Daoy (cell line): ENCODE measurements at places on chromosomes 7 and 10. TPM values are rescaled to one million over a fixed set of nuclear protein-coding genes. Genes with fewer than 3 reads are reported as not detected.

DNA sequence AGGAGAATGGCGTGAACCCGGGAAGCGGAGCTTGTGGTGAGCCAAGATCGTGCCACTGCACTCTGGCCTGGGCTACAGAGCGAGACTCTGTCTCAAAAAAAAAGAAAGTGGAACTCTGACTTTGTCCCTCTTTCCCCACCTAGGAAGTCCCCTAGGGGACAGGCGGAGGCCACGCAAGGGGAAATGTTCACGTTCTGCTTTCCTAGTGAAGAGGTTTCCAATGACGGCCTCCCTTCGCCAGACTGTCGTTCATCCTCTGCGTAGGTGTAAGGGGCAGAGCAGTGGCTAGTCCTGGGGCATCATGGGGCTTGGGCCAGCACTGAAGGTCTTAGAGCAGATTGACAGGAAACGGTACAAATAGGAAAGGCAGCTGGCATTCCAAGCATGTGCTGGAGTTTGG lies 30.6 kb downstream of the SUFU start:
- no peak for DNase-seq

DNA sequence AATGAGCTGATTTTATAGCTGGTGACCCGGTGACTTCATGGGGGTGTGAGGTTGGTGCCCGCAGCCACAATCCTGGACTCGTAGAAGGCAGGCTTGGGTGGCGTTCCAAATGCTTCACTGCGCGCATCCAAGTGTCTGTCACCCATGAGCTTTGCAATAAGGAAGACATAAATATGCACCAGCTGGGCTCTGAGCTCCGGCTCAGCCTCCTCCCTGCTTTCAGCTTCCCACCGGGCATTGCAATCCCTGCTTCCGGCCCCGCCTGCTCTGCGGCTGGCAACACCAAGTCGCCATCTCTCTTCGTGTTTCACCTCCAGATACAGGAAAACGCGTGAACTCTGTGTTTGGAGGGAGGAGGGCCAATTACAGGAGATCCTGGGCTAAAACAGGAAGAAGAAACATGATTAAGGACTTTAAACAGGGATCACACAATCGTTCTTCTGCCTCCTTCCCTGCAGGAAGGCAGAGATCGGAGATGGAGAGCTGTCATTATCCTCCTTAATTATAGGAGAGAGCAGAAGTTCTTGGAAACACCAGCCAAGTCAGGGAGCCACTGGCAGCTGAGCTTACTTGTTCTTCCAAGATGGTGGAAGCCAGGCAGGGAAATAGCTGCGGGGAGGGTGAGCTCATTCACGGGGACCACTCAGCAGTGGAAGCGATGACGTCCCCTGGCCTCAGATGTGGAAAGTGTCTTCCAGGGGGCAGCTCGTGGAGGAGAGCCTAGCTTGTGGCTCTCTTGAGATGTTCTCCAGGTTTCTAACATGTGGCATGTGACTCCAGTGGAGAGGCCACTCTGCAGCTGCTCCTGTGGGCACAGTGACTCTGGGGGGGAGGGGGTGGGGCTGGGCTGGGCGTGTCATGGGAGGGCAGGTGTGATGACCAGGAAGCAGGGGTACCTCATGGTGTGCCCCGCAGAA lies 134.9 kb downstream of the CAMK1D start:
- no peak for DNase-seq

DNA sequence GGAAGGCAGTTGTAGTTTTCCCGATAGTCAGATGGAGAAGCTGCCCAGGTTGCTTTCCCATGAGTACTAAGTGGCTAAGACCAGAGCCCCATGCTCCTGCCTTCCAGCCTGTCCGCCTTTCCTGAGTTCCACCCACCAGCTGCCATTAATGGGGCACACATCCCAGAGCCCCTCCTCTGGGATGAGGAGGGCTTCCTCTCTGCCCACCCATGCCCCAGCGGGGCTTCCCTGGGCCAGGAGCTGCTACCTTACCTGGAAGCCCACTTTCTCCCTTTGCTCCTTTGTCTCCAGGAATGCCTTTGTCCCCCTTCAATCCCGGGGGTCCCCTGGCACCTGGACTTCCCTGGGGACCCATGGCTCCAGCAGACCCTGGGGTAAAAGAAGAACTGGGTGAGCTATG lies 7.8 kb downstream of the SFTPD start:
- DNase-seq = no peak

- DNase-seq = no peak
Measured at GRCh38 chr10:86368987-86369386, 2.4 kb upstream of the GRID1 start.

- no peak for DNase-seq
Measured at GRCh38 chr7:123637203-123637602, 18.5 kb upstream of the LMOD2 start.

DNA sequence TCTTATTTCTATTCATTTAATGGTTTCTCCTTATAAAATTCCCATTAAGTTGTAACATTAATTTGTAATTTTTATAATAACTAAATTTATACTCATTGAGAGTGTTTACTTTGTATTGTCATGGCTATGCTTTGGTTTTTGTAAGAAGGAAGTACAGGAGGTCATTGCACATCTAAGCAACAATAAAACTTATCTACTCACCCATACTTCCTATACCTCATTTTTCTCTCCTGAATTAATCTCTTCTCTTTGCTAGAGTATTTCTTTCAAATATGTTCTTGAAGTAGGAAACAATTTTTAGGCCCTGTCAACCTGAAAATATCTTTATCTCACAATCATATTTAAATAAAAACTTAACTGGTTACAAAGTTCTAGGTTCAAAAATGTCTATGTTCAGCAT lies 95.4 kb upstream of the WDR11 start:
- DNase-seq = no peak

- peak; percentile 24 for DNase-seq
Measured at GRCh38 chr10:103517234-103518085, 24.0 kb downstream of the NEURL1 start.

DNA sequence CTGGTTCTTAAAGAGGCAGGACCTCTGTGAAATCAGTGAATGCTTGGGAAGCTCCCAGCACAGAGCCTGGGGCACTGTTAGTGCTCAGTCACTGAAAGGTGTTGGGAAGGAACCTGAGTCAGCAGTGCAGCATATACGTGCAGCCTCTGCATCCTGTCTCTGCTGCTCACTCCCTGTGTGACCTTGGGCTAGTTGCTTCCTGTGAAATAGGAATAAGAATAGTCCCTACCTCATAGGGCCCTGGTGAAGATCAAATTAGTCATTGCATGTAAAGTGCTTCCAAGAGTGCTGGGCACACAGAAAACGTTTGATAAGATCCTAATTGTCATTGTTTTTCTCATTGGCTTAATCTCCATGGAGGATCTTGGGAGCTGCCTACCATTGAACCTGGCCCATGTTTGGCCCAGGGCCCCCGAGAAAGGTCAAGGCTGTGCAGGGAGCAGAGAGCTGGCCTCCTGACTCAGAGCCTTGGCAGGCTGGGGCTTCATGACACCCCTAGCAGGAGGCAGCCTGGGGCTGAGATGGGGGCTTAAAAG lies 73.3 kb upstream of the COL13A1 start:
- peak; percentile 79 for DNase-seq

GRCh38 chr7:28243861-28244260 lies 63.3 kb upstream of the JAZF1 start:
- DNase-seq = no peak

- peak; percentile 63 for DNase-seq
Measured at GRCh38 chr7:90250601-90251303, 5.8 kb downstream of the CFAP69 start.

DNA sequence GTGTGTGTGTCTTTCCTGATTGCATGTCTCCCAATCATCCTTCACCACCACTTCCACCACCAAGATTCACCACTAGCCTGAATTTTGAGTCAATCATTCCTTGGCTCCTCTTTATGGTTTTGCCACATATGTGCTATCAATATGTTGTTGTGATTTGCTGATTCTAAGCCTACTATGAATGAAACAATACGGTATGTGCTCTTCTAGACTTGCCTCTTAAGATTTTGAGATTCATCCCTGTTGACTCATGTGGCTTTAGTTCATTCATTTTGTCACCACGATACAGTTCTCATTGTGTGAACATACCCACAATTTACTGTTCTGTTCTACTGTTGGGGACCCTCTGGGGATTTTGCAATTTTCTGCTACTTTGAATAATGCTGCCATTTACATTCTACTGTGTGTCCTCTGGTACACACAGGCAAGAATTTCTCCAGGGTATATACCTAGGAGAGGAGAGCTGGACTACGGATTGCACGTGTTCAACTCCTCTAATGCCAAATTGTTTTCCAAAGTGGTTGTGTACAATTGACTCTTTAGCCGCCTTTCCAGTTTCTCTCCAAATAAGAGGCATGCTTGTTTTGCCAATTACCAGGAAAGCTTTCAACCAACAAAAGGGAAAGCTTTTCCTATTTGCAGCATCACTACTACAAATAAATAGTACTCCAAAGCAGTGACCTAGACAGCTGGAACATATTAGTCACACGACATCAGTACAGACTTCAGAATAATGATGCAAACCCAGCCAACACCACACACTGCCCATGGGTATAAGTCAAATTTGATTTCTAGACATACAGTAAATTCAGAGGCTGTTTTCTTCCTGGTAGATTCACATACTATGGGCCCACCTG lies 30.0 kb downstream of the SGMS1 start:
- no peak for DNase-seq

GRCh38 chr7:30231271-30231670 lies 53.1 kb upstream of the ZNRF2 start:
- DNase-seq = no peak

DNA sequence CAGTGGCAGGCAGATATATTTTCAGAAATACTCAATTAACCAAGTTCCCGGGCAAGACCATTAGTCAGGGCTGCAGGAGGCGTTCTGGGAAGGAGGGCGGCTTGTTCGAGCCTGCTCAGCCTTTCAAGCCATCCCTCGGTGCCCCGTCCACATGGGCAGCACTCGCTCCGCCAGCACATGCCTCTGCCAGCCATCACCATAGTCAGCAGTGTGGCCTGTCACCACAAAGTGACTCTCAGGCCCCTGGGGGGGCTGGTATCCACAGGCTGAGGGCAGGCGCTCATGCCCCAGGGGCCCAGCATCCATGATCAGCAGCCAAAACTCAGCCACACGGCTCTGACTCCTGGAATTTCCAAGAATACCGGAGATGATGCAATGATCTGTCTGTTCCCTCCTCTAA lies 81.9 kb downstream of the CHST15 start:
- peak; percentile 13 for DNase-seq

GRCh38 chr10:48572414-48572813 lies 32.5 kb downstream of the ARHGAP22 start:
- peak; percentile 41 for DNase-seq

GRCh38 chr10:67782530-67782929 lies 55.5 kb downstream of the DNAJC12 start:
- no peak for DNase-seq

GRCh38 chr10:108852211-108852610 lies 1071.1 kb downstream of the XPNPEP1 start:
- no peak for DNase-seq

DNA sequence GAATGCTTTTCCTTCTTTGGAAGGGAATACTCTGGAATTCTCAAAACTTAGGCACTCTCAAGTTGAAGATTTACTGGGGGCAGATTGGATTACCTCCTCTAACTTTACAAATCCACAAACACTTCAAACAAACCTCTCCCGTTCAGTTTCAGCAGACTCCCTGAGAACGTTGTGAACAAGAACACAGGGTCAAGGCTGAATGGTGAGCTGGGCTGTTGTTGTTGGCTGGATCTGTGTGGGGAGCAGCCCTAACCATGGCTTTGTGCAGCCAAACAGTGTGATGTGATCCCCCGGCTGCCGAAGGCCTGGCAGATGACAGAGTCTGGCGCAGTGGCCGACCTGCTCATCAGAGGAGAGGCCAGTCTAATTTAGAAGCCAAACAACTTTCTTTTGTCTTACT lies 93.1 kb downstream of the BMPER start:
- no peak for DNase-seq

DNA sequence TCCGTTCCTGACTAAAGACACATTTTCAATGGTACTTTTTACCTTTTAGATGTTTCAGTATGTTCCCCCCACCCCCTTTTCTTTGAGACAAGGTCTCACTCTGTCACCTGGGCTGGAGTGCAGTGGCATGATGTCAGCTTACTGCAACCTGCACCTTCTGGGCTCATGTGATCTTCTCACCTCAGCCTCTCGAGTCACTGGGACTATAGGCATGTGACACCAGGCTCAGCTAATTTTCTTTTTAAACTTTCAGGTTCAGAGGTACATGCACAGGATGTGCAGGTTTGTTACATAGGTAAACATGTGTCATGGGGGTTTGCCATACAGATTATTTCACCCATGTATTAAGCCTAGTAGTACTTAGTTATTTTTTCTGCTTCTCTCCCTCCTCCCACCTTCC lies 99.3 kb upstream of the RPA3 start:
- no peak for DNase-seq

GRCh38 chr10:90935581-90936275 lies 14.8 kb upstream of the ANKRD1 start:
- no peak for DNase-seq

DNA sequence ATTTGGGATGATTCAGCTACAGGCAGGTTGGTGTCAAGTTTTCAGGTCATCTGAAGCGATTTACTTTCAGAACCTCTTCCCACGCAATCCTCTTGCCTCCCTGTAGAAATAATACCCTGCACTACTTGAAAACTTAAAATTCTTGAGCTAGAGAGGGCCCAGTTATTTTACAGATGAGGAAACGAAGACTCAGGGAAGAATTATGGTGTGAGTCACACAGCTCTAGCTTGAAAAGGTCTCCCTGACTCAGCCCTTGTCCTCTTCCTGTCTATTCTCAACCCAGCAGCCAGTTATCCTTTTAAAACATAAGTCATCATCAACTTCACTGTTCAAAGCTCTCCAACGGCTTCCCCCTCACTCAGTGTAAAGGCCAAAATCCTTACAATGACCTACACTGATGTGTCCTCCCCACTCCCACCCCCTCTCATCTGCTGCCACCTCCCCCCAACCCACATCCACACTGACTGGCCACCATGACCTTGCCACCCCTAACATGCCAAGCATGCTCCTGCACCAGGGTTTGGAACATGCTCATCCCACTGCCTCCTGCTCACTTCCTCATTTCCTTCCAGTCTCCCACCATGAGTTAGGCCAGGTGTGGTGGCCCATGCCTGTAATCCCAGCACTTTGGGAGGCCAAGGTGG lies 3.4 kb downstream of the DNMBP start:
- DNase-seq = peak; percentile 90

- peak; percentile 82 for DNase-seq
Measured at GRCh38 chr7:73827567-73828106, 3.2 kb upstream of the CLDN4 start.

GRCh38 chr10:87079106-87079836 lies 15.4 kb downstream of the GLUD1 start:
- DNase-seq = no peak

HGF gene
- total RNA-seq = not detected in 2 replicates

HOXA7 gene
- 21.7 and 24.4 TPM in 2 replicates for total RNA-seq

ODAD2 gene
- total RNA-seq = 1.9 and 2.3 TPM in 2 replicates

EIF4H gene
- total RNA-seq = 328 and 366 TPM in 2 replicates

COL13A1 gene
- 13.0 and 19.5 TPM in 2 replicates for total RNA-seq

H2BK1 gene
- not detected in 2 replicates for total RNA-seq

CAV2 gene
- total RNA-seq = 150 and 191 TPM in 2 replicates

GIMAP5 gene
- total RNA-seq = 0.24 and 2.7 TPM in 2 replicates

PON1 gene
- not detected in 2 replicates for total RNA-seq

GSTO2 gene
- 0.06 and 0.48 TPM in 2 replicates for total RNA-seq

EPHB6 gene
- 12.9 and 20.4 TPM in 2 replicates for total RNA-seq

HTRA1 gene
- total RNA-seq = 43.1 and 50.4 TPM in 2 replicates

TRIM50 gene
- total RNA-seq = not detected in 2 replicates

OLAH gene
- not detected in 2 replicates for total RNA-seq

GHRHR gene
- total RNA-seq = not detected in 2 replicates

FKBP9 gene
- total RNA-seq = 68.6 and 85.4 TPM in 2 replicates

SPDYE6 gene
- total RNA-seq = not detected in 2 replicates
